ENCODE measurements at places on chromosomes 6 and 20.

DNA sequence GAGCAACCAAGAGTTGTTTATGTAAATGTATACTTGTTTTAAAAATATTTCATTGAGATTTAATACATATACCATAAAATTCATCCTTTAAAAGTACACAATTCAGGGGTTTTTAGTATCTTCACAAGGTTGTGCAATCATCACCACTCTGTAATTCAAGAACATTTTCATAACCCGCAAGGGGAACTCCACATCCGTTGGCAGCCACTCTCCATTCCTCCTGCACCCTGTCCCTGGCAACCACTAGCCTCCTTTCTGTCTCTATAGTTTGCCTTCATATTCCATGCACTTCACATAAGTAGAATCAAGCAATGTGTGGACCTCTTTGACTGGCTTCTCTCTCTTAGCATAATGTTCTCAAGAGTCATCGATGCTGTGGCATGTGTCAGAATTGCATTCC lies 104.2 kb upstream of the PDE10A start:
- DNase-seq = no peak

GRCh38 chr6:119075200-119075981 lies 3.1 kb downstream of the FAM184A start:
- no peak for DNase-seq

GRCh38 chr20:9672027-9672426 lies 157.6 kb downstream of the LAMP5 start:
- DNase-seq = no peak

DNA sequence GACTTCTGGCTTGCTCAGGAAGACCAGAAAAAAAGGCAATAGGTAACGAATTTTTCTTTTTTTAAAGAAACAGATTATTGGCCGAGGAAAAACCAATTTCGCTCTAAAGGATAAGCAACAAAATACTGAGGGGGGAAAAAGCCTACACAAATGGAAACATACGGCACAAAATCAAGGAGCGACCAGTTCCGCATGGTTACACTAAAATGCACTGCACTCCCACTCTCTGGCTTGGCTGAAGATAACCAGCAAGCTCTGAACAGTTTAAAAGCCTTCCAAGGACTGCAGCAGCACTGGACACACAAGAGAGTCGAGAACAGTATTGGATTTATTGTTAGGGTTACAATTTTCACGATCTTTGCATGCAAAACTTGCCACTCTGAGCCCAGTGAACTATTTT lies 881 bp upstream of the MAP7 start:
- DNase-seq = no peak

DNA sequence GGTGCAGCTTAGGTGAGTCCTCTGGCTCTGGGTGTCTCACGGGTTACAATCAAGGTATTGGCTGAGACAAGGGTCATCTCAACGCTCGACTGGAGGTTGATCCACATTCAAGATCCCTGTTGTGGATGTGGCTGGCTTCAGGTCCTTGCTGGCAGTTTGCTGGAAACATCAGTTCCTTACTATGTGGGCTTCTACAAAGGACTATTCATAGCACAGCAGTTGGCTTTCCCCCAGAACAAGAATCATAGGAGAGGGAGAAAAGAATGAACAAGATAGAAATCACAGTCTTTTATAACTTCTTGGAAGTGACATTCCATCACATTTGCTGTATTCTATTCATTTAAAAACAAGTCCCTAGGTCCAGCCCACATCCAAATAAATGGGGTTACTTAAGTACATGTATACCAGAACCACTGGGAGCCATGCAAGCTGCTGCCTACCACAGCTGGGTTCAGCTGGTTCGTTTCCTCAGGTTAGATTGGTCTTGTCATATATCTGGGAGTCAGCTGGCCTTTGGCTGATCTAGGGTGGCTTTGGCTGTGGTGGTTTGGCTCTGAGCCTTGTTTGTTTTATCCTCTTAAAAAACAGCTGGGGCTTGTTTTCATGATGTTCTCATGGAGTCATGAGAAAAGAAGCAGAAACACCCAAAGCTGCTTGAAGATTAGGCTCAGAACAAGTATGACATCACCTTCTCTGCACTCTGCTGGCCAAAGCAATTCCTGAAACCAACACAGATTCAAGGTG lies 433.2 kb upstream of the SPTLC3 start:
- DNase-seq = no peak

DNA sequence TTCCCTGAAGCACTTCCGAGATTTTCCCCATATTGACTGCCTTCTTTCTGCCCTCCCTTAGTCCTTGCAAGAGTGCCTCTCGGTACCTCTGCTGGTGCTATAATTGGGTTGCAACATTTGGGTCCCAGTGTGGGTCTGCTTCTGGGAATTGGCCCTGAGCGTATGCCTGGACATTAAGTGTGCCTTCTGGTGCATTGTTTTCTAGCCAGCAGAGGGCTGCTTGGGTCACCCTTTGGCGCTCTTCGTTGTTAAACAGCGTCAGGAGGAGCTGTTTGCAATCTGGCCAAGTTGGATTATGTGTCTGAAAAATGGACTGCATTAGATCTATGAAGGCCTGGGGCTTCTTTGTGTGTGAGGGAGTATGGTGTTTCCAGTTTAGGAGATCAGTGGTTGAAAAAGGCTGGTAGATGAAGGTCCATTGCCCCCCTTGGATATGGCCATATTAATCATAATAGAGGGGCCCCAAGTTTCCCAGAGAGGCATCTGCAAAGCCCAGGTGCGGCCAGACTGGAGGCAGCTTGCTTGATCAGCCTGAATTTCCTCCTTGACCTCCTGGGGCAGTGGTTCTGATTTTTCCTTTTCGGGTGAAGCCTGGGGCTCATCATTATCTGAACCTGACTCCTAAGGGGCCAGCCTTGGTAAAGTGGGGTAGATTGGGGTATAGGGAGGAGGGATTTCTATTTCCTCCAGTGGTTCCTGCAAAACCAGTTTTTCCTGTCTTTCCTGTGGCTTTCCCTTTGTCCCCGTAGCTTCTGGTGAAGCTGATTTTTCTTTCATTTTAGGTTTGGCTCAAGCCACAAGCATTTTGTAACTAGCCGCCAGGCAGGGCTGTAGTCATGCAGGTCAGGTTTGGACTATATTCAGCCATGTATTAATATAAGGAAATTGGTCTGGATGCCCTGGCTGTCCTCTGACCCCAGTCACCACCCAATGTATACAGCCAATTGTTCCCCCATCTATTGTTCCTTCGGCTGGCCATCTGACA lies 85.4 kb upstream of the GPR6 start:
- no peak for DNase-seq

DNA sequence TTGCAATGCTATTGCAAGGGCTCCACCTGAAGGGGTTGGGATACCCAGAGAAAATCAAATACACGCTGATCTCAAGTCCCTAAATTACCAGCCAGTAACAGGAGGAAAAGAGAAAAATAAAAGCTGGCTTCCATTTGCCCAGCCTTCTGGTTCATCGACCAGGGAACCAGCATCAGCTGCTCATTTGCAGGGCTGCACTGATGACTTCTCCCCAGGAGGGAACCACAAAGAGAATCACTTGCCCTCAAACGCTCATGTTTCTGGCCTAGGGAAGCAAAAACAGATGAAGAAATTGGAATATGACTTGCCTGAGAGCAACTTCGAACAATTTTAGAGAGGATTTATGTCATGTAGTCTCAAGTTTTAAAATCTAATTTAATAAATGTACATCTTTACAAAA lies 119.7 kb downstream of the SH3BGRL2 start:
- DNase-seq = no peak

DNA sequence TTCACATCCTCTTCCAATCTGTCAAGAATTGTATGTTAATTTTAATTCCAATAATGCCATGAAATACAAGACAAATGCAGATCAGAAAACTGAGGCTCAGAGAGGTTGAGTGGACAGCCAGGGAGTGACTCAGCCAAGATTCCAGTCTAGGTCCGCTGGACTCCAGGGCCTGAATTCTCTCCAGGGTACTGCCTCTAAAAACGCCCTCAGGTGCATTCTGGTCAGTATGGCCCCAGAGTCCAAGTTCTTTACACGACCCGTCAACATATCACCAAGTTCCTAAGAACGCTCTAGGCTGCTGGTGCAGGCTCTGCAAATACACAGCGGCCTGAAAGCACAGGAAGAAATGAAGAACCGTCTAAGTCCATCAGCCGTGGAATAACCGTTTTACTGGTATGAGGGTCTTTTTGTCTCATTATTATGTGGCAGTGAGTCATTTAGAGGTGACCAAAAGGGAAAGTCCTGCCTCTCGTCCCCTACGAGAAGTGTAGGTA lies 709 bp upstream of the ASXL1 start:
- peak; percentile 6 for DNase-seq

DNA sequence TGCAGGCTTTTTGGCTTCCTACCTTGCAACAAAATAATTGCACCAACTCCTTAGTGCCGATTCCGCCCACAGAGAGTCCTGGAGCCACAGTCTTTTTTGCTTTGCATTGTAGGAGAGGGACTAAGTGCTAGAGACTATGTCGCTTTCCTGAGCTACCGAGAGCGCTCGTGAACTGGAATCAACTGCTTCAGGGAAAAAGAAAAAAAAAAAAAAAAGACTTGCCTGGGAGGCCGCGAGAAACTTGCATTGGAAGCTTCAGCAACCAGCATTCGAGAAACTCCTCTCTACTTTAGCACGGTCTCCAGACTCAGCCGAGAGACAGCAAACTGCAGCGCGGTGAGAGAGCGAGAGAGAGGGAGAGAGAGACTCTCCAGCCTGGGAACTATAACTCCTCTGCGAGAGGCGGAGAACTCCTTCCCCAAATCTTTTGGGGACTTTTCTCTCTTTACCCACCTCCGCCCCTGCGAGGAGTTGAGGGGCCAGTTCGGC lies 420 bp downstream of the SOX4 start:
- no peak for DNase-seq
